Iris pigment epithelial cell (primary cell): ENCODE measurements at places on chromosomes 2 and 18.

- DNase-seq: no peak
Measured at GRCh38 chr2:516131-516530, 161.1 kb downstream of the TMEM18 start.

- peak; percentile 88 for DNase-seq
Measured at GRCh38 chr2:225328192-225328591, 71.3 kb upstream of the NYAP2 start.

- peak; percentile 56 for DNase-seq
Measured at GRCh38 chr2:121567957-121568409, 37.3 kb downstream of the RNU4ATAC start.

DNA sequence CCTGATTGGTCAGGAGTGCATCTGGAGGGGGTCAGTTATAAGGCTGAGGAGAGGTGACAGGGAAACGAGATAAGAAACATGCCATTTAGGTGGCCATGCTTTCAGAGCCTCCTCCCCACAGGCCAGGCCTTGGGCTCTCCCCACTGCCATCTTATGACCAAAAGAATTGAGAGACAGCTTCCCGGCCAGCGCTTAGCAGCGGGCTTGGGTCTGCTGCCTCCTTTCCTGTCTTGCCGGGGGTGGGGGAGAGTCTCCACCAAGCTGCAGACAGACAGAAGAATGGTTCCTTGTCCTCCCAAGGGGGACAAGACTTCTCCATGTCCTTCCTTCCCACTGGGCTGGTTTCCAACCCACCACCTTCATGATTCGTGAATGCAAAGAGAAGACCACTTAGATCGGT is 171.3 kb downstream of the SMAD7 start:
- no peak for DNase-seq

DNA sequence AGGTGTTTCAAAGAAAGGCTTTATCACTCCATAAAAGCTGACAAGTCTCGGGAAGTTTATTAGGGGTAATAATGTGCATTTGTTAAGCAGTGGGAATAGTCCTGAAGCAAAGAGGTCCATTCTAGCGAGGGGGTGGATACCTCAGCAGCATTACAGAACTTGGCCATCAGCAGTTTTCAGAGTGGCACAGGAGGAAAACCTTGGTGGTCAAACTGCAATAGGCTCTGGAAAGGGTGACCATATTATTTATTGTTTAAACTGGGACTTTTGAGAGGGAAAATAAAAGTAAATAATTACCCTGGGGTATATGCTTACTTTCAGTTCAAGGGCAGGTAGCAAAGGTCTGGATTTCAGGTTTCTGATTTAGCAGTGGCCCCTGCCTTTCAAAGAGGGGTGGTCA is 115.5 kb upstream of the KLHL14 start:
- DNase-seq: no peak

DNA sequence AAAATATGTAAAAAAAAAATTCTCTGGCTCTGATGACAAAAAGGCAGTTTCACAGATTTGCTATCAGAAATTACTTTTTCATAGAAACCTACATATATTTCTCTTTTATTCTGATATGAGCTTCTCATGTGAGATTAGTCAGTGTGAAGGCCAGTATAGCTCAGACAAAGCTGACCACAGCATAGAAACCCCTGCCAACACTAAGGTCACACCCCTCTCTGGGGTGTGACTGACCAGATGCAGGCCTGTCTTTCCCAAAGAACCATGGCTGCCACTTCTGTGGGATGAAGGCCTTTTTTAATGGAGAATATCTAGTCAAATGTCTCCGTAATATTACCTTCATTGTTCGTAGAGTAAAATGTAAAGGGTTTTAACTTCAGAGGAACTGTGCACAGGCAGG is 330.3 kb upstream of the KCNJ3 start:
- no peak for DNase-seq

GRCh38 chr18:79574938-79575525 is 104.6 kb upstream of the CTDP1 start:
- DNase-seq: no peak

- no peak for DNase-seq
Measured at GRCh38 chr2:51976623-51977022, 944.7 kb upstream of the NRXN1 start.

GRCh38 chr2:82796132-82796531 is 1662.9 kb downstream of the SUCLG1 start:
- peak; percentile 63 for DNase-seq

- no peak for DNase-seq
Measured at GRCh38 chr2:209458008-209458979, 34.4 kb downstream of the MAP2 start.

DNA sequence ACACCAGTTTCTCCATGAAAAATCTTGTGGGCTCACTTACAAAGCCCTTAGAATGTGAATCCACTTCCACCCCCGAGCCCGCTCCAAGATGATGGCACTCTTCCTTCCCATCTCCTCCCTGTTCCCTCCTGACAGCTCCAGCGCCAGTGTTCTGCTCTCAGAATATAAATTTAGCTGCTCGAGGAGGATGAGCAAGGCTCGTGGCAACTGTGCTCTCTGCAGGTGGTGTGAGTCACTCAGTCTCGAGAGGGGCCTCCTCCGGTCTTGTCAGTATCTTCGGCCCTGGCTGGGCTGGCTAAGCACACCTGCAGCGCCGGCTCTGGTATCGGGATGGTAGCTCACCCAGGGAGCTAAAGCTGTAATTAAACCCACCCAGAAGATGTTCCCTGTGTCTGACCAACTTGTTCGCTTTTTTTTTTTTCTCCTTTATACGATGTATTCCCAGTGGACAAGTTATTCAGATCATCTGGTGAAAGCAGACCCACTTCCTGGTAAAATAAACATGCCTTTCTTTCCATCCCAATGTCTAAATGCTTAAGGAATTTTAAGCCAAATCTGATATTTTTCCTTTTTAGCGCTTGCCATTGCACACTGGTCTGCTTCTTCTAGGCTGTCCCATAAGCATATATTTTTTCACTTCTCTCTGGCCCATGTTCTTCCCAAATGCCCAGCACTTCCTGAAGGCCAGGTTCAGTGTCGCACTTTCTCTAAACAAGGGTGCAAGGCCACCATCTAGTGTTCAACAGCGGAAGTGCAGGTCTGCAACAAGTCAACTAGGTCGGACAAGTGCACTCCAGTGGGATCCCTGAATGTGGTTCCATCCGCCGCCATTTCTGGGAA is 31.4 kb upstream of the YPEL5 start:
- DNase-seq: peak; percentile 76

DNA sequence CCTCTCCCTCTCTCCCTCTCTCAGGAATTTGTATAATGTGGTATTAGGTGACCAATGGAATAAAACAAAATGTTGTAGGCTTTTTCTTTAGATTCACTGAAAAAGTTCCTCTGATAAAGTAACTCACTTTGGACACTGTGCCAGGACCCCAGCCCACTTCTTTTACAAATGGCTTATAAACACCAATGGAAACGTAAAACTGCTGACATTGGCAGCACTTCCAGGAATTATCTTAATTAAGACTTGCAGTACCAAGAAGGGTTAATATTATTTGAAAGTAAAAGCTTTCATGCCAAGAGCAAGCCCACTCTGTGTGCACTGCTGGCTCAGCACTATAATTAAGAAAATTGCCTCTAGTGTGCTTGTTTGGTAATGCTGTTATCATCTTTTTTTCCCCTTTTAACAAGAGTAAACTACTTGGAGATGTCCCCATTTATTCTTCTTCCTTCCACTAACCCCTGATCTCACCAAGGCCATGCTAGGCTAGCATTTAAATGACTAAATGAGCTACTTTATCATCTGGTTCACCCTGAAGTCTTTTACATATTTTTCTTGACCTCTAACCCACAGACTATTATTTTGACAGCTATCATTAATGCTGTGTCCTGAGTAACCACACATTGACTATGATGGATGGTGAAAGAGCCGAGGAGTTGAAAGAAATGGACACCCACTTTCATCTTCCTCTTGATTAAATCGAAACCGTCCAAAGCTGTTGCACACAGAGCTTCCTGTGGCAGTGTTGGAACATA is 232.2 kb upstream of the ETAA1 start:
- DNase-seq: no peak

DNA sequence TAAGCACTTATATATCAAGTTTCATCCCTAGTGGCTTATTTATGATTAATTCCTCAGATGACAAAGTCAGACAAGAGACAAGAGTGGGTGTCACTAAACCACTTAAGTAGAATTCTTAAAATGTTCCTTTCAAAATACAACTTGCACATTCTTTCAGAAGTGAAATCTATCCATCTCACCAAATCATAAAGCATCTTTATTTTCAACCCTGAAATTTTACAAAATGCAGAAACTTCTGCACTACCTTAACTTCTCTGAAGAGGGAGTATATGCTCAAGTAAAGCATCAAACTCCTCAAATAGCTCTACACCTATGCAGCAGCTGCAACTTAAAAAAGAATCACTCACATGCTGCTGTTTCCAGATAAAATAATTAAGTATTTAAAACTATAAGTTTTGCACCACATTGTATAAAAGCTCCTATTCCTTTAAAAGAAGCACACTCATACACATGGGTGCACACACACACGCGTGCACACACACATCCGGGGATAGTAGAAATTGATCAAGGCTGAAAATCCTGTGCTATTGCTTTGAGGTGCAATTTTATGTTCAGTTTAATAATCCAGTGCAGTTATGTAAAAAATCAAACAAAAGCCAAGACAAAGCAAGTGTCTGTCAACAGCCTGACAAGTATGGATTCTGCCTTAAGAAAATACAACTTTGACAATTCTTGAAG is 244.5 kb downstream of the TCF4 start:
- peak; percentile 52 for DNase-seq

- DNase-seq: peak; percentile 68
Measured at GRCh38 chr2:235278771-235279355, 215.0 kb upstream of the AGAP1 start.

- DNase-seq: no peak
Measured at GRCh38 chr18:11751341-11752115, 62.5 kb downstream of the GNAL start.

- DNase-seq: peak; percentile 39
Measured at GRCh38 chr18:5238371-5238976, 41.4 kb upstream of the AKAIN1 start.

DNA sequence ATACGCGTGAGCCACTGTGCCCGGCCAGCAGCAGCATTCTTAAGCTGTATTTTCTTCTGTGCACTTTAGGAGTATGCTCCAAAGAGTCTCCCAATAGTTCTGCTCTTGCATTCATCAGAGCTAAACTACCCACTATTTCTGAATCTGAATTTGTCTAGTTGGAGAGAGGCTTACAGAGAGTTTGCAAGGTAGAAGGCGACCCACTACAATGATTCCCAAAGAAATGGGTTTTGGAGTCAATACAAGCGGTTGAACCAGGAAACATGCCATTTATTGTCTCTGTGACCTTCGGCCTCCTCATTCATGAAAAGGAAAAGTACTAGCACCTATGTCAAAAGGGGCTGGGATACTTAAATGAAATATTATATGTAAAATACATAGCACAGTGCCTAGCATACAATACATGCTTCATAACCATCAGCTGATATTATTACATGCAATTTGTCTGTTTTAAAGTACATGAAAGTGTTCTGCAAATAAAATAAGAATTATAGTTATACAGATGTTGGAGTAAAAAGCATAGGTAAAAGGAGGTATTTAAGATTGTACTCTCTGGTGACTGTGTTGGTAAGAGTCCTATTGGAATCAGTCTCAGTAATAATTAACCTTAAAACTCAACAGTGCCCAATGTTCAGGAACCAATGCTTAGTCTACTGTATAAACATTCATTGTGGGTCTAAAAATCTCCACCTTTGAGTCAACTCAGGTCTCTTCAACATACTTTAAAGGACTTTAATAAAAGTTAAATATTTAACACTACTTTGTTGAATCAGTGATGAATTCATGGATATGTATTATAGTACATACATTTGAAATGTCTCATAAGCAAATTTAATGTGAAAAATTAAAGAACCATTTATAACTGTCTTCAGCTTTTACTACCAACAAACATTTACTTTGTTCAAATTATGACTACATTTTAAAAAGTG is 89.8 kb upstream of the GRB14 start:
- no peak for DNase-seq

GRCh38 chr18:45680066-45680690 is 43.8 kb upstream of the SLC14A1 start:
- no peak for DNase-seq

GRCh38 chr18:77495079-77495478 is 245.4 kb downstream of the GALR1 start:
- DNase-seq: no peak

GRCh38 chr2:67633212-67633856 is 236.2 kb downstream of the ETAA1 start:
- no peak for DNase-seq

DNA sequence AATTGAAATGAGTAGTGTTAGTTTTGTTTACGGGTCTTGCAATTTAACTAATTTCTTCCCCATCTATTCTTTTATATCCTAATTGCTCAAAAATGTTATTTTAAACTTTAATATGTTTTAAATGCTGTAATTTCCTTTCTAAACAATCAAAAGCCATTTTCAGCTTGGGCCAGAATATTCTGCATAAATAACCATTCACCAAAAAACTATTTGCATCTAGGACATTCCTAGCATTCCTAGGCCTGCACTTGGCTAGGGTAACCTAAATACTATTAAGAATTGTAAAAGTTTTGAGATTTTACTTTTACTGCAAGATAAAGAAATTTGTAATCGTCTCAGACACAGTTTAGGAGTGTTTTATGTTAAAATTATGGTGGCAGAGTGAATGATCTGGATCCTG is 7.8 kb upstream of the ETAA1 start:
- DNase-seq: peak; percentile 80

DNA sequence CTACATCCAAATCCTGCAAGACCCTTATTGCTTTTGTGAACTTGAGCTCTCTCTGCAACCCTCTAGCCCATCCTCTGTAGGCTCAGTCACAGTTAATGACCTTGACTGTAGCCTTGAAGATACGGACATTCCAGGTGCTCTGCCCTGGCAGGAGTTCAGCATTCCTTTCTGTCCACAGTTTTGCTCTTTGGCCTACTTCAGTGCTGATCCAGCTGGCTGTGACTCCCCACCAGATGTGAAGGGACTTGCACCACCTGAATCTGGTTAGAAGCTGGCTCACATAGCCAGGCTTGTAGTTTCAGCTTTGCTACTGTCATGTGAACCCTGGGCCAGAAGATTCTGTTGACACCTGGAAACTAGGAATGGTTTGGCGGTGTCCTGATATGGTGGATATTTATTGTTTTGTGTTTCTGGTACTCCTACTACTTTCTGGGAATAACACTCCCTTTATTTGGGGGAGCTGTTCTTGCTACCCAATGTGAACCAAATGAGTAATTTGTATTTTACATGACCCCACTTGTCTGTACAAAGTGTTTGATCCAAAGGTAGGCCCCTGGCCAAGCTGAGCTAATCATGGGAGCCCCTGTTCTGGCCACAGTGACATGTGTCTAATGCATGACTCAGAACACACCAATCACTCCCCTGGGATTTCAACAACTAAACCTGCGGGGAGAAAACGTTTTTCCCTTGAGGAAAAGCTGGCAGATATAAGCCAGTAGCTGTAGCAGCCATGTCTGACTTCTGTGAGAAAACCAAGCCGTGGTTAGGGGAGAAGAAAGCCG is 73.4 kb downstream of the CDCA7 start:
- peak; percentile 58 for DNase-seq

- DNase-seq: peak; percentile 17
Measured at GRCh38 chr2:145919477-145919876, 1399.6 kb upstream of the ZEB2 start.

DNA sequence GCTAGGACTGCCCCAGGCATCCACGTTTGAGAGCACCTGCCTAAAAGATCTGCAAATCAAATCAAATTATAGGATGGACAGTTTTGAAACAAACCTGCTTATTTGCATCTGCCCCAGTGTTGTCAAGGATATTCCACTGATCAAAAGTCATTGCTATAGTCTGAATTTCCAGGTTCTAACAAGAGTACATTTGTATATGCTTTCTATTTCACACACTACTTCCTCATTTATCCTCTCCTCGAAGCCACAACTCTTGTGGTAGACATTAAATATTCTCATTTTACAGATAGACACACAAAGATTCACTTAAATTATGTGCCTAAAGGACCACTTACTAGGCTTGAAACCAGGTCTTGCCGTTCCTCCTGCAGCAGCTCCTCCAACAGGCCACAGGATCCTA is 11.9 kb upstream of the TET3 start:
- no peak for DNase-seq
